CD14-positive monocyte (primary cell): ENCODE measurements at places on chromosomes 2 and 18. TPM values are rescaled to one million over a fixed set of nuclear protein-coding genes. Genes with fewer than 3 reads are reported as not detected.

DNA sequence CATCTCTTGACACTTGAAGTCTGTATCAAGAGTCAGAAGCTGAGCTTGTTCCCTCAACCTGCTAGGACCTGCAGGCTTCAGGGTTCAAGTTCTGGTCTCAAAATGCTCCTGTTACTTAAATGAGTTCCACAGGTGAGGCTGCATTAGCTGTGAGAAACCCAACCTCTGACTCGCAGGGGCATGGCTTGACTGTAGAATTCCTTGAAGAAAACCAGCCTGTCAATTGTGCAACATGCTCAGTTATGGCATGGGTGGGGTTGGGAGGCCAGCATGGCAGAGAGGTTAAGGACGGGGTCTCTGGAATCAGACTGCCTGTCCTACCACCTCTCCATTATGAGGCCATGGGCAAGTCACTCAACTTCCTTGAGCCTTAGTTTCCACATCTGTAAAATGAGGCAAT lies 235.8 kb downstream of the EN1 start:
- DNase-seq: no peak

GRCh38 chr18:49707599-49707998 lies 105.7 kb downstream of the ACAA2 start:
- DNase-seq: no peak

DNA sequence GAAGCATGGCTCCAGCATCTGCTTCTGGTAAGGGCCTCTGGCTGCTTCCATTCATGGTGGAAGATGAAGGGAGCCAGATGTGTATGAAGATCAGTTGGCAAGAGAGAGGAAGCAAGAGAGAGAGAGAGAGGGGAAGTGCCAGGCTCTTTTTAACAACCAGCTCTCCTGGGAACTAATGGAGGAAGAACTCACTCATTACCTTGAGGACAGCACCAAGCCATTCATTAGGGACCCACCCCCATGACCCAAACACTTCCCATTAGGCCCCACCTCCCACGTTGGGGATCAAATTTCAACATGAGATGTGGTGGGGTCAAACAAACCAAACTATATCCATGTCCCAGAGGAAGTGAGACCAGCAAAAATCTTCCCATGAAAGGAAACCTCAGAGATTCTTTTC lies 124.8 kb upstream of the SIX2 start:
- DNase-seq: peak; percentile 17

- DNase-seq: no peak
Measured at GRCh38 chr2:204449977-204450376, 95.3 kb upstream of the PARD3B start.

DNA sequence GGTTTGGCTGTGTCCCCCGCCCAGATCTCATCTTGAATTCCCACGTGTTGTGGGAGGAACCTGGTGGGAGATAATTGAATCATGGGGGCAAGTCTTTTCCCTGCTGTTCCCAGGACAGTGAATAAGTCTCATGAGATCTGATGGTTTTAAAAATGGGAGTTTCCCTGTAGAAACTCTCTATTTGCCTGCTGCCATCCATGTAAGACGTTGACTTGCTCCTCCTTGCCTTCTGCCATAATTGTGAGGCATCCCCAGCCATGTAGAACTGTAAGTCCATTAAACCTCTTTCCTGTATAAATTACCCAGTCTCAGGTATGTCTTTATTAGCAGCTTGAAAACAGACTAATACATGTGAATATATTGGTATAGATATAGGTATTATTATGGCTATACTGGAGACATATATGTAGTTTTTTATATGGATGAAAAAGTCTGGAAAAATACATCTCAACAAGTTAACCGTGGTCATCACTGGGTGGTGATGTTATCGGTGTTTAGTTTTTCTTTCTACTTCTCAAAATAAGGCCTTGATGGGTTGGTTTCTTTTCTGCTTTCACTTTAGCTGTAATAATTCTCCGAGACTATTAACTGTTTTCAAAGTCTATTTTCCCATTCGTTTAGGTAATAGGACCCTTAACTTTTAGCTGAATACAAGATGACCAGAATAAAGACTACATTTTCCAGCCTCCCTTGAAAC lies 39.1 kb upstream of the NCOA1 start:
- peak; percentile 12 for DNase-seq

DNA sequence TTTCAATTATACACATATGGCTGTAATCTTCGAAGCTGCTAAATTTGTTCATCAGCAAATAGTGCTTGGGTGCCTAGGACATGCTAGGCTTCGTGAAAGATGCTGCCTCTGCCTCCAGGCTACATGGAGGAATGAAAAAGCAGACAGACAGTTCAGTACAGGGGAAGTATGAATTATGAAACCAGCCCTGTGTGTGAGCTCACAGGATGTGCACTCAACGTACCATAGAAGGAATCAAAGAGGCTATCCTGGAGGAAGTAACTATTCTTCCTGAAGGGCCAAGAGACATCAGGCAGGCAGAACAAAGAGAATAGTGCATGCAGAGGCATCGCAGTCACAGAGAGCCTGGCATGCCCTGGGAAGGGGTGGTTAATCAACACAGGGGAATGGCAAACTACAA lies 61.4 kb downstream of the DYM start:
- peak; percentile 43 for DNase-seq

GRCh38 chr2:128447538-128447995 lies 128.9 kb upstream of the HS6ST1 start:
- DNase-seq: no peak

DNA sequence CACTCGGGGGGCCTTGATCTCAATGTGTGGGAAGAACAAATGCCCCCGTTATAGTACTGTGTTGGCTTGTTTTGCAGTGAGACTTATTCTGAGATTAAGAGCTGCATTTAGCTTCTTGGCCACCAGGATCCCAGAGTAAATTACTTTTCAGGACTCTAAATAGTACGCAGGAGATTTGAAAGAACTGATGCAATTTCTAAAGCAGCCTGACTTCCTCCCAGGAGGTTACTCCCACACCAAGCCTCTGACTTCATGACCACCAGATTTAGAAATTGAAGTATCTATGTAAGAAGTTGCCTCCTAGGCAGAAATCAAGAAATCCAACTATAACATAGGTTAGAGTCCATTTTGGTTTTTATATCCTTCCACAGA lies 67.0 kb downstream of the FEZ2 start:
- DNase-seq: no peak

GRCh38 chr18:59923539-59924196 lies 23.9 kb downstream of the PMAIP1 start:
- no peak for DNase-seq

DNA sequence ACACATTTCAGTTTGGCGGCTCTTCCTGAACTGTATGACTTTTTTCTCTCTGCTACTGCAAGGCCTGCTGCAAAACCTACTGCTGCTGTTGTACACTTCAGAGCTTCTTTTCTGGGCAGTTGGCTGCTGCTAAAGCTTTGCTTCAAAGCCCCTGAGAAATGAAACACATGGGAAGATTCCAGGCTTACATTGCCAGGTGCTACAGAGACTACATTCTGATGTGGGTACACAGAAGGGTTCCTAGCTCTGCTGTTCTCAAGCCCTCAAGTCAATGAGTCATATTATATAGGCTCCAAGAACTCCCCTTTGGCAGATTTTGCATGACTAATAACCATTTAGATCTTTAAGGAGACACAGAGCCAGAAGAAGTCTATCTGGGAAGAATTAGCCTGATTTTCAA lies 12.9 kb upstream of the PGAP1 start:
- DNase-seq: no peak

Gene TXNDC2
- 0.10 TPM for polyA plus RNA-seq

Gene UGT1A5
- polyA plus RNA-seq: not detected

Gene HNMT
- 44.9 and 83.0 TPM in 2 replicates for polyA plus RNA-seq

Gene TRMT61B
- 10.2 TPM for polyA plus RNA-seq

Gene TMEM37
- not detected for polyA plus RNA-seq

Gene KCNF1
- polyA plus RNA-seq: not detected

Gene DNAH6
- not detected for polyA plus RNA-seq

Gene CRYBA2
- polyA plus RNA-seq: not detected in 2 replicates

Gene GREB1
- 0.03 TPM in 1 of 2 replicates, not detected in the other for polyA plus RNA-seq

Gene ERFE
- polyA plus RNA-seq: not detected
